ENCODE measurements at places on chromosomes 5 and 9. TPM values are rescaled to one million over a fixed set of nuclear protein-coding genes. Genes with fewer than 3 reads are reported as not detected.

- DNase-seq: no peak
These were observed 15.5 kb downstream of the SPATA31E1 start for GRCh38 chr9:87898151-87898550.

GRCh38 chr9:69376651-69377050, 51.6 kb downstream of the ENTREP1 start:
- DNase-seq: no peak

The SPATA6L gene
- total RNA-seq: 3.2 TPM

DNA sequence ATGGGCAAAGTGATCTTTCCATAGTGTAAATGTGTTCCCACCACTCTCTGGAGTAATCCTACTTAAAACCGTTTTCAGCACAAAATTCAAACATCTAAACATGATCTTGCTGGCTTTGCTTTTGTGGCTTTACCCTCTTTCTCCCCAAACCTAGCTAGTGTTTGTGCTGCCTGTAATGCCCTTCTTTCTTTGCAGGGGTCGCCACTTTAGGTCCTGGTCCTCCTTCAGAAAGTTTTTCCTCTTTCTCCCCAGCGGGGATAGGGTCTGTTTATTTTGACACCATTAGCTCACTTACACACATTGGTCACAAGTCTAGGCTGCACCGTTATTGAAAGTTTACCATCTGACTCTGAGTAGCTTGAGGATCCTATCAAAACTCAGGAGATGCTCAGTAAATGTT, 736 bp upstream of the HSD17B4 start:
- DNase-seq: no peak

GRCh38 chr9:68739621-68740174, 34.7 kb downstream of the PIP5K1B start:
- DNase-seq: peak; percentile 59

GRCh38 chr9:76371901-76372300, 22.3 kb downstream of the RFK start:
- no peak for DNase-seq

DNA sequence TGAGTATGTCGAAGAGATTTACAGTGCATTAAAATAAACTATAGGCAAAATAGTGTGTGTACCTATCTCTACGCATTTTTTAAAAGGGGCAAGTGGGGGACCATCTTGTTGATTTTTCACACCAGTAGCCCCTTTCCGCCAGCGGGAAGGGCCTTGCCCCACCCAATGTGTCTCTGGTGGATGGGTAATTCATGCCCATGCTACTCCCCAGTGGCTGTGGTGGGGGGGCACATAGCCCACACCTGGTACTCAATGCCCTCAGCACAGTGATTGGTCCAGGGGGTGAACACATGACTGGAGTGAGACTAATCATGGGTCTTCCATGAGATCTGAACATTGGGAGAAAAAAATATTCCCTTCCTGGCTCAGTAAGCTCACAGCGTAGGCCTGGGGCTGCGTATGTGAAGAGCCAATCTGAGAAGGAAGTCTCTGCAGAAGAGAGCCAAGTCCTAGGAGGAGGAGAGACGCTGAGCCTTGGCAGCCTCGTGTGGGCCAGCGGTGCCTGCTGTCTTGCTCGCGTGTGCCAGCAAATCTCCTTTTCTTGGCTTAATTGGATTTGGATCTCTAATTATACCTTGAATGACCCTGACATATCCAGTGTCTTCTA, 103.4 kb downstream of the ADAMTS2 start:
- no peak for DNase-seq

The SH3RF2 gene
- total RNA-seq: 54.9 TPM

DNA sequence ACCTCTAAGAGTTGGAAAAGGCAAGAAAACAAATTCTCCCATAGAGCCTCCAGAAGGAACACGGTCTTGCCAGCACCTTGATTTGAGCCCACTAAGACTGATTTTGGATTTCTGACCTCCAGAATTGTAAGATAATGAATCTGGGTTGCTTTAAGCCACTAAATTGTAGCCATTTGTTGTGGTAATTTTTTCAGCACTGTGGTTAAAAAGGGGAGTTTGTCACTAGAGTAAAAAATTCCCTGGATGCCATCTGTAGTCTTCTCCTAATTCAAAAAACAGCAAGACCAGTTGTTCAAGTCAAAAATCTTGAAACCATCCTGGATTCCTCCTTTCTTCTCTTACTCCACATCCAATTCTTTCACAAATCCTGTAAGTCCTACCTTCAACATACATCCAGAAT, 39.6 kb downstream of the NRG2 start:
- DNase-seq: no peak

DNA sequence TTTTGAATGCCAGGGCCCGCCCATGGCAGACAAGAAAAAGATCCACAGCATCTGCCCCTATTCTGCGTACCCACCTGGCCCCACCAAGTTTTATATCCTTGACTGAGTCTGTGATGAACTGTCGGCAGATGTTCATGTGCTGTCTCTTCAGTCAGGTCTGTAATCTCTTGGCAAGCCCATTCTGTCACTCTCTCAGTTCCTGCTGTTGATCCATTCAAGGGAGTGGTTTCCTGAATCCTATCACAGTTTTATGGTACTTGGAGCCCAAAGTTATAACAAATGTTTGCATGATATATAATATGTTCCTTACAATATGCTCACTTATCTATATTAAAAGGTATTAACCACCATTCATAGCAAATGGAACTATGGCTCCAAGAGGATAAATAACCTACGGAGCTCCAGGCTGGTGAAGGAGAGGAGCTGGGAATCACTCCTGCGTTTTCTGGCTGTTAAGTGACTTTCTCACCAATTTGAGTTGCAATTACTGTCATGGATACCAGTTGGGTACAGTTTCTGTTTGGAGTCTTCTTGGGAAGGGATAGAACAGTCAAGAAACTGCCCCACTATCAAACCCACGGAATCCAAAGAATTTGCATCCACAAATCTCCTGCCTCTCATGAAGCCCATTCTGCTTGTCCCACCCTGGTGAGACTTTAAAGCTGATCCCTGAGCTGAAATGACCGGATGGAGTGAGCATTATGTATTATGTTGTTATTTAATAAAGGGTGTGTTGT, 103.4 kb upstream of the SPRY4 start:
- no peak for DNase-seq

- DNase-seq: no peak
These were observed 20.3 kb downstream of the CDC14B start for GRCh38 chr9:96599298-96599697.

GRCh38 chr9:69745716-69746437, 13.9 kb downstream of the PTAR1 start:
- DNase-seq: no peak

DNA sequence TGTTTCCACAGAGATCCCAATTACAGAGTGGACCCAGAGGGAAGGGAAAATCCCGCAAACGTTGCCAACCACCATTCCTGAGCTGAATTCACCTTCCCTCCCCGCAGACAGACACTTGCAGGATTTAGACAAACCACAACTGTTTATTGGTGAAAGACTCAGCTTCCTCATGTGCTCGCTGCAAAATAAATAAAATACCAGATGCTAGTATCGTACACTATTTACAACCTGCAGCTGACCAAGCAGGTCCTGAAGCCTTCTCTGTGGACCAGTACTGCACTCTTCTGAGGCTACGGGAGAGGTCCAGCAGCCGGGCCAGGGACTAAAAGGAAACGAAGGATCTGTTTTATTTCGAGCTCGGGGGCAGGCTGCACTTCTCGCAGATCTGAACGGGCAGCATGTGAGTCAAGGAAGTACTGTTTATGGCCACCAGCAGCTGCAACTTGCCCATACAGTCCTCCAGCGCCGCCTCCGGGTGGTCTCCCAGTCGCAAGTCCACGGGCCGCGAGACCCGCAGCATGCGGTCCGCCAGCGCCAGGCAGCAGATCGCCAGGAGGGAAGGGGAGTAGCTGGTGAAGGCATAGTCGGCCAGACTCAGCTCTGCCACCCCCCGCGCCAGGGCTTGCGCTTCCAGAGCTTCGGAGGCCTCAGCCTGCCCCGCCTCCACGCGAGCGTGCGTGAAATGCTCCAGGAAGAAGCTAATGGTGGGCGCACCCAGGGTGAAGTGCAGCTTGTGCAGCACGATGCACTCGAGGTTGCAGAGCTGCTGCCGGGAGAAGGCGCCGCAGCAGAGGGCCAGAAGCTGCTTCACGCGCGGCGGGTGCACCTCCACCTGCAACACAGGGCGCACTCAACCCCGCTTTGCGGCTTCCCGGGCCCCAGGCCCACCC, 2.1 kb downstream of the CCNO start:
- peak; percentile 36 for DNase-seq

DNA sequence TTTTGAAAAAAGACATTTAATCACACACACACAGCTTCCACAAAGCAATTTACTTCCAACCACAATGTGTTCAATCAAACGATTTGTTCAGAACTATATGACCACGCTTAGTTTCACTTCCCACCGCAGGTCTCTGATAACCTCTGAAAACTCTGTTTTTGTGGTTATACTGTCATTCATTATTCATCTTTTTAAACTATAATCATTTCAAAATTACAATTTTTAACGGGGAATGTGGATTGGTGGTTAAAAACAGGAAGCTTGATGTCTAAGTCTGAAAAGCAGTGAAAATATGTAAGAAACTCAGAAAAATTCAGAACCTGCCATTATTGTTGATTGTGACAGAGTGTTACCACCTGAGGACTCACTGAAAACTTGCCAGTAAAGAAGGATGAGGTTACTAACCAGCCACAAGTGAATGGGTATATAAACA, 12.7 kb upstream of the TMEM174 start:
- no peak for DNase-seq

GRCh38 chr5:113170707-113171106, 194.1 kb downstream of the DCP2 start:
- no peak for DNase-seq

DNA sequence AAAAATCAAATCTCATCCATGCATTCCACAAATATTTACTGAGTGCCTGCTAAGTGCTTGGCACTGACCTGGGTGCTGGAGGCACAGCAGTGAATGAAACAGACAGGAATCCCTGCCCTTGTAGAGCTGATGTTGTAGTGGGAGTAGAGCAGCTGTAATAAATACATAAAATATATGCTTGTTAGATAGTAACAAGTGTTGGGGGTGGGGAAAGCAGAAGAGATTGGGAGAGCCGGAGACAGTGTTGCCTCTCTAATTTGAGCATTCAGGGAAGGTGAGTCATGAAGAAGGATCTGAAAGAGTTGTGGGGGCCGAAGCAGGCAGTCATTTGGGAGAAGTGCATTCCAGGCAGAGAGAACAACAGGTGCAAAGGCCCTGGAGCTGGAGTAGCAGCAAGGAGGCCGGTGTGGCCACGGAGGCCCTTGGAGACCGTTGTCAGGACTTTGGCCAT, 97.9 kb downstream of the ZNF618 start:
- DNase-seq: no peak

DNA sequence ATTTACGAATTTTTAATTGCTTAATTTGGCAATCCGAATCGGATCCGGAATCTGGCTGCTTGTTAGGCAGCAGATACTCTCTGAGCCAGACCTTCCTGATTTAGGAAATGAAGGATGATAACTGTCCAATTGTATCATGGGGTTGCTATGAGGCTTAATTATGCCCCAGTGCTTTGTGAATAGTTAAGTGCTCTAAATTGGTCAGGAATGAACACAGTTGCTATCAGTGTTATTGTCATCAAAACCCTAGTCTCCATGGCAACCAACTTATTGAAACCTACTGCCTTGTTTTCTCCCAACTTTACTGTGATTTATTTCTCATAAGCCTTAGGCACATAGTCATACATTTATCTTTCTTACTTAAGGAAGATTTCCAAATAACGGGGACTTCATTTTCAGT, 47.9 kb downstream of the MAMDC2 start:
- no peak for DNase-seq

The CCDC183 gene
- total RNA-seq: 20.6 TPM

The HMCN2 gene
- total RNA-seq: 19.1 TPM

The CHSY3 gene
- 0.52 TPM for total RNA-seq

The BASP1 gene
- 5.0 TPM for total RNA-seq

The CAMK2A gene
- total RNA-seq: 0.17 TPM

The TTC1 gene
- total RNA-seq: 40.2 TPM

DNA sequence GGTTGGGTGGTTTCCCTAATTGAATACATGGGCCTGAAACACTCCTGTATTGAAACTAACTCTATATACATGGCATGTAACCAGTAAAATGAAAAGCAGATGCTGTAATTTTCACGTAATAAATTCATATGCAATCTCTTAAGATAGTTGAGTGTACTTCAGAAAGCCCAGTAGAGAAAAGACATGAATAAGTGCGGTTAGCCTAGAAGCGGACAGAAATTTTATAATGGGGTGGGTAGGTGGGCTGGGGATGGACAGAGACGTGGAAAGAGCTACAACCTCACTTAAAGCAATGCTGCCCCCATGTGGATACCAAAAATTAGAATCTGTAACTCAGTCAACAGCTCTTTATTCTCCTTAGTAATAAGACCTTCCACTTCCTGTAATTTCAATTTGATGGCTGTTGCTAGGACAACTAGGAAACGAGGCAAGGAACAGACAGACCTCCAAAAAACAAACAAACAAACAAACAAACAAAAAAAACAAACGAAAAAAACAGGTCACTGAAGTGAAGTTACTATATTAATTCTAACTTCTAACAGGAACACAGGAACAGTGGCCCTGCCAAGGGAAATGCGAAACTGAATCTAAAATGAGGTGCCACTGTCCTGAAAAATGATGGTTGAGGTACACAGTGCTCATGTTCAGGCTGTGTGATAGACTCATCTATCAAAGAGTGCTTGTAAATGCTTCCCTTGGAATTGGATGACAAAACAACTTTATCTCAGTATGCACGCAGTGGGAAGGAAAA, 103.4 kb upstream of the GNA14 start:
- no peak for DNase-seq

Data from left colon (tissue), 2 donors.